Amygdala (tissue), 56 donors: ENCODE measurements at places on chromosomes 11 and 22.

GRCh38 chr11:67002297-67002913 lies 20.5 kb upstream of the SYT12 start:
- DNase-seq: no peak

- no peak for DNase-seq
Measured at GRCh38 chr22:43260331-43261231, 73.6 kb upstream of the TTLL12 start.

- no peak for DNase-seq
Measured at GRCh38 chr11:291281-292210, 2.6 kb downstream of the PGGHG start.

GRCh38 chr11:82756765-82757639 lies 23.3 kb upstream of the FAM181B start:
- DNase-seq: no peak

DNA sequence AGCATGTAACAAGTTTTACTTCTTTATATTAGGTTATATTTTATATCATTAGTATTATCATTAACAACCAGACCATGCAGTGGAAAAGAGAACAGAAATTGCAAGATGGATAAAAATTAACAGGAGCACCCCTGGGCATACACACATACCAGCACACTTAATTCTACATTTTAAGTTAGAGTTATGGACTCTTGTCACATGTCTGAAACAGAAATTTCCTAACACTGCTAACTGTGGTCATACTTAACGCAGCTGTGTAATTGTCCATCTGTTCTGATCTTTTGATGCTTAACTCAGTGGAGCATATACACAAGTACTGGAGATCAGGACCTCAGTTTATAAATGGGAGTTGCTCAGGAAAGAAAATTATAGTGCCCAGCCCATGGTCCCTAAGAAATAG lies 358 bp downstream of the OR52H1 start:
- no peak for DNase-seq

GRCh38 chr22:41874090-41874489 lies 40.8 kb downstream of the SHISA8 start:
- no peak for DNase-seq

GRCh38 chr11:95698676-95699557 lies 90.7 kb downstream of the FAM76B start:
- DNase-seq: no peak

DNA sequence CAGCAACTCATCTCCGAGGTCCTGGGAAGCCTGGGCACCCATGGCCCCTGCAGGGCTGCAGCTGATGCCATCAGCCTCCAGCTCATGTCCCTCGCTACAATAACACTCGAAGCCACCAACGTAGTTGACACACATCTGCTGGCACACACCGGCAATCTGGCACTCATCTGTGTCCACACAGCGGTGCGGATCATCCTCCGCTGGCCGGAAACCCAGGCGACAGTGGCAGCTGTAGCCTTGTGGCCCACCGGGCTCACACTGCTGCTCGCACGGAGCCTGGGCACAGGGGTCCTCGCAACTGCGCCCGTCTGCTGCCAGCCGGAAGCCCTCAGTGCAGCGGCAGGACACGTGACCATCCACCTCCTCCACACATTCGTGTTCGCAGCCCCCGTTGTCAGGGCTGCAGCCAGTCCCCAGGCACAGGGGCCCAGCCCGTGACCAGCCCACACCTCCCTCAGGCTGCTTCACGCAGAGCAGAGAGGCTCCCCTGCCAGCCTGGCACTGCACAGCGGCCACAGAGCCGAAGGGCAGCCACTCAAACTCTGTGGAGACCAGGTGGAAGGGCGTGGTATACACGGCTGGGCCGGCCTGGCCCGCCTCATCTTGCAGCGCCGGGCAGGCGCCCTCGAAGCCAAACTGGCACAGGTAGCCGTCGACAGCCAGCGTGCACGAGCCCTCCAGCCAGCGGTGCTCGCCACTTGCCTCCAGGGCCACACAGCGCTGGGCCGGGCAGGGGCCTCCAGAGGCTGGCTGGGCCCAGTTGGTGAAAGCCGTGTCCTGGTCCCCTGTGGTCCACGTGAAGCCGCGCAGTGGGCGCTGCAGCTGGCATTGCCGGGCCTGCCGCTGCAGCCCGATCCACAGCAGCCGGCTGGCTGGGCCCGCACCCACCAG lies 678 bp downstream of the CD248 start:
- no peak for DNase-seq

GRCh38 chr11:120805960-120806555 lies 217.8 kb upstream of the TBCEL start:
- DNase-seq: no peak

DNA sequence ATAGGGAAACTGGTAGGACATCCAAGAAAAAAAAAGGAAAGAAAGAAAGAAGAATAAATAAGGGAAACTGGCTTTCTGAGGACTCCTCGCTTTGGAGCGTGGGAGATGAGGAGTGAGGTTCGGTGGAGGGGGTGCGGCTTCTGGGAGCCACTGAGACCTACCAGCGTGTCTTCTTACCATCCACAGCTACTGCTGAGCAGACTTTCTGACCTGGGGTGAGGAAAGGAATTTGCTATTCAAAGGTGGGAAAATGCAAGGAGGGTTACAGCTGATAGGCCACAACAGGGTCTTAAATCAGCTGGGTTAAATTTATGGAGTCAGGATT lies 488 bp upstream of the SELENOM start:
- DNase-seq: no peak

- no peak for DNase-seq
Measured at GRCh38 chr11:113472471-113472870, 2.7 kb downstream of the DRD2 start.

DNA sequence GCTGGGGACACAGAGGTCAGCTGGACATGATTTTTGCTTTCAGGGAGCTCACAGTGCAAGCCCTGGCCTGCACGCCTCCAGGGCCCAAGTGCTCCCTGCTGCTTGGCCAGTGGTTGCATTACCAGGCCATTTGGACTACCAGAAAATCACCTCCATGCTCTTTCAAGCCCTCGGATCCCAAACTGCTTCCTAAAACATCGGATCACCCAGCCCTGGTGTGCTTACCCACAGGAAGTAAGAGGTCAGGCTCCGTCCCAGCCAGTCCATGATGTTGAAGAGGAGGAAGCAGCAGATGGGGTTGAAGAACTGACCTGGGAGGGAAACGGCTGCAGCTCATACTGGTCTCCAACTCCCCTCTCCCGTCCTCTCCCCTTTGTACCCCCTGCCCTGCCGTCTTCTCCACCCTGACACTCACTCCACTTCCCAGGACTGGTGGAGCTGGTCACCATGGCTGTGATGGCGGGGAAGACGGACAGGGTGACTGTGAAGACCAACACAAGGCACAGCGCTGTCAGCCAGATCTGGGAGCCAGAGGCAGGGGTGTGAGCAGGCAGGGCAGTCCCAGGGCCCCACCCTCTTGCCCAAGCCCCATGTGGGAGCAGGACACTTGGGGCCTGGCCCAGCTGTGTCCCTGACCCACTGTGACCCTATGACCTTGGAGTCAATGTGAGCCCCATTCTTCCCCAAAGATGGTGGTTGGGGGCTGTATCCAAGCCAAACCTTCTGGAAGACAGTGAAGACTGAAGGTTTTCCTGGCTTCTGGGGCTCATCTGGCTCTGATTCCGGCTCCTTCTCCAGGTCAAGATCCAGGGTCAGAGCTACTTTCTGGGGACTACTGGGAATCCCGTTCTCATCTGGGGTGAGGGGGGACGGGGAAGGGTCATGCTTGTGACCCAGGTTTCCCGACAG lies 5.6 kb downstream of the SLC29A2 start:
- no peak for DNase-seq

DNA sequence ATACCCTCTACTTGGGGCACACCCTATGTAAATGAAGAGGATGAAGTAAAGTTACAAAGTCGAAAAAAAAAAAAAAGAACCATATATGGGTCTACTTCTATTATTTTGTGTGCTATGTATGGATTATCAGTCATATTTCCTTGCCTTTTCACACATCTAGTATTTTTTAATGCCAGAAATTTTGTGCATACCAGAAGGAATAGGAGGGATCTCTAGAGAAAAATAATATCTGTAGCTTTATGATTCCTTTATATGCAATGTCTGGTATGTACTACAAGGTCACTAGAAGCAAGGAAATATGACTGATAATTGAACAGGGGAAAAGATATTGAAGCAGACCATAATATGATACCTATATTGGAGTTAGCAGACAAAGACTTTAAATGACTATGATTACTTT lies 713.4 kb downstream of the OPCML start:
- no peak for DNase-seq

DNA sequence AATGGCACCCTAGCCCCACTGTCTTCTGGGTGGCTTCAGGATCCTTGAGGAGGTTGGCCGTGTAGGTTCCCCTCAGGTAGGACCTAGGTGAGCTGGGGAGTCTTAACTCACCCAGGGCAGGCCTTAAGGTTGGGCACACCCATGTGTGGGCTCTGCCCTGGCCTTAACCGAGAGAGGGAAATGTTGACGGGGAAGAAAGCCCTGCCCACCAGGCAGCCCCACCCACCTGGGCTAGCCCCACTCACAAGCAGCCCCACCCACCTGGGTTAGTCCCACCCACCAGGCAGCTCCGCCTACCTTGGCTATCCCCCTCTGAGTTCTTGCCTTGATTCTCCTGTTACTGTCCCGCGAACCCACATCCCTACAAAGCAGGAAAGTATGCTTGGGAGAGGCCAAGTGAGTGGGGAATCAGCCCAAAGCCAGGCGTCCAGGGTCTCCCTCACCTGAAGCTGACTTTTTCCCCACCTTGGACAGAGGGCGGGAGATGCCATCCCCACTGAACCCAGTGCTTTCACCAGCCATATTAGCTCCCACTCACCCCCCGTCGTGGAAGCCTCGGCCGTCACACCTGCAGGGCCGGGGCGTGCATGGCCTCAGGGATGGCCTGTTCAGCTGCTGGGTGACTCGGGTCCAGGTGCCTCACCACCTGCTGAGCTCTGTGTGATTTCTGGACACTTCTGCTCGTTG lies at the start of gene MYEOV:
TSS of gene MYEOV (plus strand) at position 337 of the 687 bp plus-strand sequence. CDS start 1,200 bp downstream, outside the sequence.
- DNase-seq: no peak

DNA sequence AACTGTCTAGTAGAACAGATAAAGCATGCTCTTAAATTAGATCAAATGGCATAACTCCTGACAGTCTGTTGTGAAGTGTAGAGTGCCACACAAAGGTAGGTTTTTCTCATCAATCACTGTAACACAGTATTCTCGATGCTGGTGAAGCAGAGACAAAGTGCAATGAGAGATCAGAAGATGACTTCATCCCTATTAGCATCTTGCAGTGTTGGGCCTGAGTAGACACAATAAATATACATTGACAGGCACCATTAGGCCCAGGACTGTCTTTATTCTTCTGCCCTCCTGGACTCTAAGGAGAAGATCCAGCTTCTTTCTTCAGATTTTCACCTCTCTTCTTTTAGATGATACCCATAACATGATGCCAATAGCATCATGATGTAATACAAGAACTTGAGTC lies 478.0 kb upstream of the TENM4 start:
- no peak for DNase-seq

GRCh38 chr11:57202281-57202680 lies 20.5 kb downstream of the LRRC55 start:
- DNase-seq: peak; percentile 23

GRCh38 chr11:78635814-78636506 lies 61.3 kb upstream of the NARS2 start:
- no peak for DNase-seq

DNA sequence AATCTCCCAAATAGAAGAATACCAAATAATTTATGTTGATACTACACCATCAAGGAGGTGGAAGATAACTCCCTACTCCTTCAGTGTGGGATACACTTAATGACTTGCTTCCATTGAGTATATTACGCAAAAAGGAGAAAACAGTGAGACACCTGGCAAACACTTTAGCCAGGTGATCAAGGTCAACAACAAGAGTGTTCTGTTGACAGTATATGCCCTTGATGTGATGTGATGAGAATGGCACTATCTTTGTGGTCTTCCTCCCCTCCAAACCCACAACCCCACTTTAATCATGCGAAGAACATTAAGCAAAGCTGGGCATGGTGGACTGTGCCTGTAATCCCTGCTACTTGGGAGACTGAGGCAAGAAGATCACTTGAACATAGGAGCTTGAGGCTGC lies 26.0 kb downstream of the MAPK1 start:
- no peak for DNase-seq

- DNase-seq: no peak
Measured at GRCh38 chr11:116595305-116595880, 177.4 kb downstream of the BUD13 start.

DNA sequence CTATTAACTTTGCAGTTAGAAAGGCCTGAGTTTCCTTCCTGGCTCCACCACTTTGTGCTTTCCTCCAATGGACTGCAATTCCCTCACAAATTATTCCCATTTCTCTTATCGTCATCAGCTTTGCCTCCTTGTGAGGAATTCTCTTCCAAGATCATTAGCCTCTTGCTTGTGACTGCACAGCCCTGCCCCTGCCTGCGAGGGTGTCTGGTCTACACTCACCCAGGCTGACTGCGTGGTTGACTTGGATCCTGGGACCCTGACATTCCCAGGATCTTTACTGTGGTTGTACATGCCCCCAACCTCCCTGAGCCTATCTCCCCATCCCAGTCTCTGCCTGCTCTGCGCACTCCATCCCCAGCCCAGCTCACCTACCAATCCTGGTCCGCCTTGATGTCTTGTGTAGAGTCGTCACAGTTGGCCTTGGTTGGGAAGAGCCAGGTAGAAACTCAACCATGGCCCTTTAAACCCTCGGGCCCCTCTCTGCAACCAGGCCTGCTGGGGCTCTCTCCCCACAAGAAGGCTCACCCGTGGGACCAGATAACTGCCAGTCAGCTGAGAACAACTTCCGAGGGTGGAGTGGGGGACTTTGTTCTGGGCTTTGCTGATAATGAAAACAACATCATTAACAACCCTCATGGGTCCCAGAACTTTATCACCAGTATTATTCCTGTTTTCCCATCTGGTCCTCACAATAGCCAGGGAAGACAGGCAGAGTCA lies at the start of gene OR2AT4:
TSS of gene OR2AT4 (minus strand) at position 421 of the 717 bp plus-strand sequence.
- DNase-seq: no peak

GRCh38 chr11:36177836-36178235 lies 111.4 kb downstream of the COMMD9 start:
- DNase-seq: no peak

DNA sequence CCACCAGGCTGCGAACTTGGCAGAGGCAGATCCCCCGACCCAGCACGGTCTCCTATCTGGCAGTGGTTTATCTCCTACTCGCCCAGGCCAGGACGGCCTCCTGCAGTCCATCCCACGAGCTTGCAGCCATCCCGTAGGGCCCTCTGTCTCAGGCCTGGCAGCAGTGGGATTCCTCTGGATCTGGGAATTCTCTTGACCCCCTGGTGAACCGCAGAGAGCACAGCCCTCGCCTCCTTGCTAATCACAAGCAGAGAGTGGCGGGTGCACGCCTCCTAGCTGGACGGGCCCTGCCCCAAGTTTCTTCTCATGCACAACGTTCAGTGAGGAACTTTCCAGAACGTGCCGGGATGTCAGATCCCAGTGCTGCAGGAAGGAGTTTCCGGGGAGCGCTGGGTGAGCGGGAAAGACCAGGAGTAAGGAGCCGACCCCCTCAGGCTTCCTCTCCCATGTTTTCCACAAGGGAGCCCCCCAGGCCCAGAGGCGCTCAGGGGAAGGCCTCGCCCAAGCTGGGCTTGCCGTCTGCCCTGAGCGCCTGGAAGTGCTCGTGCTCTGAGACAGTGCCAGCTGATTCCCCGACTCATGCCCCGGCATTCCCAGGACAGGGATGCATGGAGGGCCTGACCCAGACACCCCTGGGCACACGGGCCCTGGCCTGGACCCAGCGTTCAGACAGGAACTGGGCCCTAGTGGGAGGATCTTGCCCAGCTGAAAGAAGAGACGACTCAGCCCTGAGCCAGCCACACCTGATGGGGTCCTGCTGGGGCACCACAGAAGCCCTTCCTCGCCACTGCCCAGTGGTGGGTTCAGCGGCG lies 24.6 kb downstream of the IGF2 start:
- no peak for DNase-seq
